Stimulated activated CD4-positive, alpha-beta T cell treated with anti-CD3 and anti-CD28 coated beads, Interleukin-15, amount 100 ng/mL, for 1 hour (primary cell): ENCODE measurements at places on chromosomes 5 and 9.

- no peak for DNase-seq
Measured at GRCh38 chr5:15290953-15291352, 209.0 kb upstream of the FBXL7 start.

- DNase-seq: no peak
Measured at GRCh38 chr5:148437249-148437648, 53.5 kb downstream of the FBXO38 start.

DNA sequence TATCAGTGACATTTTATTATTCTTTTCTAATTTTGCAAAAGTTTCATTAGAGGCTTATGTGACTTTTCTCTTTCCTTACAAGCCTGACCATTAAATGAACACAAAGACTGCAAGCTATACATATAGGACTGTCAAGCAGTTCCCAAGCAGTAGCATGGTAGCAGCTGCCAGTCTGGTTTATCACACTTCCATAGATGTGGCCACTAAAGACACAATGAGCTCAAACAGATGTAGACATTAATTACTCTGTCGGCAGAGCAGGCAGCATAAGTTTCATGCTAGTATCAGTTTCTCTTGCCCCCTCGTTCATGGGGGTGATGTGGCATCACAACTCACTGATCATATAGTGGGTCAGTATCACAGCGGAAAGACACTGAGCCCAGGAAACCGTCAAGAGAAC is 89.5 kb downstream of the CDH10 start:
- no peak for DNase-seq

DNA sequence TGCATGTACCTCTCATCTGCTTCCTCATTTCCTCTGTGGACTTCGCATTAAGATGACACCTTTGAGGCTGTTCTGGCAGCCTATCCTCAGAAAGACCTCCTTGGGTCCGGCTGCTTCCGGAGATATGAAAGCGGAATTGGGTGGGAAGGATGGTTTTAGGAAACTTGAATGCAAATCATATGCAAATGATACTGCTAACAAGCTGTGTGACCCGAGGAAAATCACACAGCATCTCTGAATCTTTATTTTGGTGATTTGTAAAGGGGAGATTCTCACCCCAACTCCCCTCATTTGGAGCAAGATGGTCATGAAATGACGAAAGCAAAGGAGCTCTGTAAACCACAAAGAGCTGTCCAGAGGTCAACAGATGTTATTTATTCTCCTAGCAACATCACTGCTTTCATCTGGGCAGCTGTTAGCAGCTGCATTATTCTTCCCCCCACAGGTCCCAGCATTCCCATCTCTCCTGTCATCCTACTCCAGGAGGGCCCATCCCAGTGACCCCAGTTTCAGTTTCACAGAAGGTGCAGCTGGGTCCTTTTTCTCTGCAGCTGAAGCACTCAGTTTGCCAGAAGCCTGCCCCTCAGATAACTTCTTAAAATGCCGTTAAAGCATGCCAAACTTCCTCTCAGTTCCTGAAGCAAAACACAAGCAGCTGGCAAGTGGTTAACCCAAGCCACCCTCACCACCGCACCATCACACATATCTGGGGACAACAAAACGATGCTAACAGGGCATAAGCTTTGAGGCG is 269.5 kb downstream of the SEC61B start:
- DNase-seq: no peak

- no peak for DNase-seq
Measured at GRCh38 chr5:115424446-115424845, 120.1 kb downstream of the FEM1C start.
